ENCODE measurements at places on chromosomes 16 and 17.

GRCh38 chr17:51184124-51184523 is 17.9 kb downstream of the NME2 start:
- DNase-seq = no peak

GRCh38 chr17:8332688-8333087 is 7.0 kb upstream of the ODF4 start:
- peak; percentile 66 for DNase-seq

- no peak for DNase-seq
These were observed at the start of gene AANAT for GRCh38 chr17:76467366-76467765. Gene AANAT (plus strand): TSS chr17:76467603. CDS start chr17:76468747, 1,144 bp downstream.

DNA sequence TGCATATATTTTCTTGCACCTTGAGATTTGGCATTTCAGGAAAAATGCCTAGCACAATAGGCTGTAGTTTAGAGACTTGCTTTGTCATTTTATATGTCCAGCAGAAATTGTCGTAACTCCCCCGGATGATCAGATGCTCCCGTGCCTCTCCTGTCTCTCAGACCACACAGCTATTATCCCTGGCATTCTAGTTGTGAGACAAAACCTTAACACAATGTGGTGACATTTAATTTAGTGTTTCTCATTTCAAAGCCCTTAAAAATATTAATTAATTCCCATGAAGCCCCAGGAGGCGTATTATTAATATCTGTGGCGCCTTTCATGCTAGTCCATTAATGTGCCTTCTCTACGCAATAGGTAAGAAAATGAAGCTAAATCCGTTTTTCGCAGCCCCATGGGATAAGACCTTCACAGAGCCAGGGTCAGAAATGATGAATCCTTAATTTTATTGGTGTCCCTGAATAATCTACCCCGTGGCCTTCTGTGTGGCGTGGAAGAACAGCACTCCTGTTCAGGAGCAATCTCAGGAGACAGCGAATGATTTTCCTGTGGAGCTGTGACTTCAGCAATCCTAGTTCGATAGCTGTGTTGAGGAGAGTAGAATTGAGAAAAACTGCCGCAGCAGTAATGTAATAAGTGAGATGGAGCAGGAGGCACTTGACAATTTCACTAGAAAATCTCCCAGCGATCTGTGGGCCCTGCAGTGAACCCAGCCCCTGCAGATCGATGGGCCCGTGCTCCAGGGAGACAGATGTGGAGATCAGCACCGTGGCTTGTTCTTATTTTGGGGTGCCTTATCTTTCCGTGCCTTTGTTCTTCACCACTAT is 157.9 kb downstream of the RPTOR start:
- no peak for DNase-seq

DNA sequence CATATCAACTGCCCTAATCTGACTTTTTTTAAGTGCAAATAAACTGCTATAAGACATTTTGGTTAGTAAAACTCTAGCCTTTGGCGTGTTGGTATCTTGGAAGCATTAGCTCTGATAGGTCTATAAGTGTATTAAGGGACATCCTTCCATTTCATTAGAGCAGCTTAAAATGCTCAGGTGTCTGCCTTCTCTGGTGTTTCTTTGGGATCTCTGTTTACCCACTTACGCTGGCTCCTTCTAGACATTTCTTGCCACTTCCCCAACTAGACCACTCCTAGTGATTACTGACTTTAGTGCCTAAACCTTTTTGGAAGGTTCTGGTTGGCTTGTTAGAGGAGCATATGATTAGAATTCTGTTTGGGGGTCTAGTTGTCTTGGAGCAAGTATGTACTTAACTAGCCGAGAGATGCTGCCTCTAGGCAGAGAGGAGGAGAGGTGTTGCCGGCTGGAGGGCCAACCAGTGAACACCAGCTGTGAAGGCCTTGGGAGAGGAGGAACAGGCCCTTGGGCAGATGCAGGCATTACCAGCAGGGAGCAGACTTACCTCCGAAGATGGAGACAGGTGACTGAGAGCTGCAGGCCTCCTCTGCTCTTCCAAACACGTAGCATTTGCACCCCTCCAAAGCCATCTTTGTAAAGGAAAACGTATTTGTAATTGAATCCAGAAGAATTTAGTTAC is 15.2 kb upstream of the CLEC18C start:
- no peak for DNase-seq

DNA sequence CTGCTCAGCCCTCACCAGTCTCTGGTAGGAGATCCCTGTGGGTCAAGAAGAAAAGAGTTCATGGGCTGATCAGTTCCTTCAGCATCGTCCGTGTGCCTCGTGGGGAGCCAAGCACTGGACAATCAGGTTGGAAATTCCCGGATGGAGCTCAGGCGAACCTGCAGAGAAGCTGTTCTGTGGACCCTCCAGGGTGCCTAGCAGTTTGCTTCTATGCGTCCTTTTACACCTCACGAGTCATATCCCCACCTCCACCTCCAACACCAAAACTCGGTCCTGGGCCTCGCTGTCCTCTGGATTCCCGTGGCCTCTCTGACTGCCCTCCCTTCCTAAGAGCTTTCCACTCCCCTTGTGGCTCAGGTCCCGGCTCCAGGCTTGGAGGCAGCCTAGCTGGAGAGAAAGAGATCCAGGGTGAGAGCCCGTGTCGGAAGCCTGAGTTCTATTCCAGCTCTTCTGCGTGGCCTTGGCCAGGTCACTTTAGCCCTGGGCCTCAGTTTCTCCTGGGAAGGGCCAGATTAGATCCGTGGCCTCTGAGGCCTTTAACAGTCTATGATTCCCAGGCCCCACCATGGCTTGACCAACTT is 26.2 kb upstream of the PIK3R6 start:
- peak; percentile 9 for DNase-seq

All from heart left ventricle (tissue), 16 donors.